ENCODE measurements at places on chromosomes 7 and 10. TPM values are rescaled to one million over a fixed set of nuclear protein-coding genes. Genes with fewer than 3 reads are reported as not detected.

The PRRT4 gene
- 7.7 TPM for total RNA-seq

The ELN gene
- not detected for total RNA-seq

- H3K4me3 ChIP-seq = no peak overlapping the region
- no peaks in the 10 kb centered on the region for H3K36me3 ChIP-seq
- H3K27ac ChIP-seq = no peak overlapping the region
Measured at GRCh38 chr7:14207711-14208110, 218.2 kb upstream of the ETV1 start.

The PLXNA4 gene
- 13.6 TPM for total RNA-seq

DNA sequence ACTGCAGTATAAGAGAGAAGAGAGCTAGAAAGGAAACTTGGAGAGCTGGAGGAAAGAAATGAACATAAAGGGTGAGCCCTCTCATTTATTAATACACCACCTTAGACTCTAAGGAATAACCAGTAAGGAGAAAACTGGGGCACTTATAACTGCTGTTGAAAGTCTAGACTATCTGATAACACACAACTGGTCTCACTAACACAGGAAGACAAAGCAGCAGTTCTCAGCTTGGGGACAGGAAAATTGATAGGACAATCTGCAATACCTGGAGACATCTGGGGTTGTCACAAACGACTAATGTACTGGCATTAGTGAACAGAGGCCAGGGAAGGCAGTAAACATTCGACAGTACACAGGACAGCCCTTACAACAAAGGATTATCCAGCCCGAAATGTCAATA is 6.8 kb downstream of the ELMO1 start:
- H3K27me3 ChIP-seq = peaks cover 22% of the 10 kb centered on the region
- H3K36me3 ChIP-seq = no peaks in the 10 kb centered on the region
- no peak overlapping the region for H3K4me3 ChIP-seq
- peaks cover 16% of the 10 kb centered on the region for H3K4me1 ChIP-seq
- DNase-seq = no peak

Data from type B pancreatic cell (in vitro differentiated cells).